ENCODE measurements at places on chromosomes 2 and 18.

GRCh38 chr2:69157441-69157840 is 144.5 kb downstream of the ANTXR1 start:
- DNase-seq, result no peak

DNA sequence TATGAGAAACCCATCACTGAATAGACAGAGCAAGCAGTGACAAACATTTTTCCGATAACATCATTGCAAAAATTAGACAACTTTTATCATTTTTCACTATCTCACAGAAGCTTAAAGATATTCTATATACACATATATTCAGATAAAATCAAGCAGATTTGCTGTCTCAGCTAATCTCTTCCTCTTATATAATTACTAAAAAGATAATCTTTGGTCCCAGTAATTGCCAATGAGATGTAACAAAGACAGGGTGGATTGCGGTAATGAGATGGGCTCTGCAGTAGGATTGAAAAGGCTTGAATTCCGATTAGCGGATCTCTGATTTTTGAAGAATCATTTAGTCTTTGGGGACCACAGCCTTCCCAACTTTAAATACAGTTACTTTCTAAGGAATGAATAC is 63.5 kb downstream of the SYT4 start:
- no peak for DNase-seq

GRCh38 chr2:100980046-100980445 is 22.0 kb upstream of the RPL31 start:
- DNase-seq, result no peak

GRCh38 chr2:111919794-111920608 is 21.6 kb downstream of the MERTK start:
- DNase-seq, result no peak

GRCh38 chr2:44136252-44136651 is 32.4 kb upstream of the PPM1B start:
- no peak for DNase-seq

- DNase-seq, result no peak
Measured at GRCh38 chr2:2564300-2565078, 233.4 kb upstream of the MYT1L start.

DNA sequence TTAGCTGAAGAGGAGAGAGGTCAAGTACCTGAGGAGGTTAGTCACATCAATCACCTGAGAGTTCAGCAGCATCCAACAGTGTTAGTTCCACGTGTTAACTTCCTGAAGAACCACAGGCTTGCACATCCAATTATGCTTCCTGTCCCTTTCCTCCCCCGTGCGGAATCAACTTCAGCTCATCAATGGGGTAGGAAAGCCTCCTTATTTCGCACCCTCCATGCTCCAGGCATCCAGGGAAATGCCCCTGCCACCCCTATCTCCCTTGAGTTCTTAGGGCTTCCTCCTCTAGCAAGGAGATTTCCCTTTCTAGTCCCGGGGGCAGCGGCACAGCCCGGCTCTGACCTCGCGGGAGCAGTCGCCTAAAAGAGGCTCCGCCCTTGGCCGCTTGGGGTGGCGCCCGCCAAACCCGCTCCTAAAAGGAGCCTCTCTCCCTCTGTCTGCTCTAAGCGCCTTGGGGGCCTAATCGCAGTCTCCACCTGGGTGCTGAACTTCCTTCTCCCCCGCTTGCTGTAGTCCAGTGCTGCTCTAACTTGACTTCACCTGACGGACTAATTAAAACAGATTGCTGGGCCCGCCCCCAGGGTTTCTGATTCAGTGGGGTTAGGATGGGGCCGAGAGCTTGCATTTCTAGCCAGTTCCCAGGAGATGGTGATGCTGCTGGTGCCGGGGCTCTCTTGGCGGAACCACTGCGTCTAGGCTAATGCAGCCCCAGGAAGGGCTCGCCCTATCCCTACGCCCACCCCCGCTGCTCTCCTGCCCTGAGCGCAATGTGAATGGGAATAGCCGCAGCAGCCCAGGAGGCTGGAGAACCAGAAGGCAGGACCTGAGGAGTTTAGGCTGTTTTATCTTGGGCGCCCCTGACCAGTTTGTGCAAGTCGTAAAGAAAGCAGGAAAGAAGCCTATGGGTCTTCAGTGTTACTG is 3.4 kb upstream of the TET3 start:
- no peak for DNase-seq

DNA sequence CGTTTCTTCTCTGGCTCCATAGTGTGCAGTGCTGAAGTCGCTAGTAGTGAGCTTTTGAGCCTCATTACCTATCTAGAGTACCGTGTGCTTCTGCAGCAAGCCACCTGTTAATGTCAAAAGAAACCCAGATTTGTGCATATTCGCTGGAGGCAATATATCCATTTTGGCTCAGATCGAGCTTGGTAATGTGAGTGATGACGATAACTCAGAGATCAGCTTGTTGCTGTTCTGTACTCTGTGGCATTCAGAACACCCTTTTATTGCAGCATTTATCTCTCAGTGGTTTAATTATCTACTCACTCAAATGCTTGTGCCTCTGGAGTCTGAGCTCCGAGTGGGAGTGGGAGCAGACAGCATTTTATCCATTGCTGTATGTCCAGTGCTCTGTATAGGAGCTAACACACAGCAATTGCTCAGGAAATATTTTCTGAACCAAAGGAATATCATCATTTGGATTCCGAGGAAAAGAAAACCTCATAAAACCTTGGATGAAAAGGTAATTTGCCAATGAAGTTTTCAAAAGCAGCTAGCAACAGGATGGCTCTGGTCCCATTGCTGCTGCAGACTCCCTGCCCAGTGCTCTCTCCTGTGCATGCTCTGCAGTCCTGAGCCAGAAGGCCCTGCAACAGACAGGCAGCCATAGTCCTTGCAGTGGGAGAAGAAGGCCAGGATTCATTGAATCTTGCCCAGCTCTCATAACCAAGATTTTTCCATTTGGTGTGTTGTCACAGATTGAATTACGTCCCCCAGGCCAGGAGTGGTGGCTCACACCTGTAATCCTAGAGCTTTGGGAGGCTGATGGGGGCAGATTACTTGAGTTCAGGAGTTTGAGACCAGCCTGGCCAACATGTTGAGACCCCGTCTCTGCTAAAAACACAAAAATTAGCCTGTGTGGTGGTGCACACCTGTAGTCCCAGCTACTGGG is 183.8 kb downstream of the MYCN start:
- DNase-seq, result no peak

- no peak for DNase-seq
Measured at GRCh38 chr2:38448692-38449410, 71.8 kb upstream of the ATL2 start.

DNA sequence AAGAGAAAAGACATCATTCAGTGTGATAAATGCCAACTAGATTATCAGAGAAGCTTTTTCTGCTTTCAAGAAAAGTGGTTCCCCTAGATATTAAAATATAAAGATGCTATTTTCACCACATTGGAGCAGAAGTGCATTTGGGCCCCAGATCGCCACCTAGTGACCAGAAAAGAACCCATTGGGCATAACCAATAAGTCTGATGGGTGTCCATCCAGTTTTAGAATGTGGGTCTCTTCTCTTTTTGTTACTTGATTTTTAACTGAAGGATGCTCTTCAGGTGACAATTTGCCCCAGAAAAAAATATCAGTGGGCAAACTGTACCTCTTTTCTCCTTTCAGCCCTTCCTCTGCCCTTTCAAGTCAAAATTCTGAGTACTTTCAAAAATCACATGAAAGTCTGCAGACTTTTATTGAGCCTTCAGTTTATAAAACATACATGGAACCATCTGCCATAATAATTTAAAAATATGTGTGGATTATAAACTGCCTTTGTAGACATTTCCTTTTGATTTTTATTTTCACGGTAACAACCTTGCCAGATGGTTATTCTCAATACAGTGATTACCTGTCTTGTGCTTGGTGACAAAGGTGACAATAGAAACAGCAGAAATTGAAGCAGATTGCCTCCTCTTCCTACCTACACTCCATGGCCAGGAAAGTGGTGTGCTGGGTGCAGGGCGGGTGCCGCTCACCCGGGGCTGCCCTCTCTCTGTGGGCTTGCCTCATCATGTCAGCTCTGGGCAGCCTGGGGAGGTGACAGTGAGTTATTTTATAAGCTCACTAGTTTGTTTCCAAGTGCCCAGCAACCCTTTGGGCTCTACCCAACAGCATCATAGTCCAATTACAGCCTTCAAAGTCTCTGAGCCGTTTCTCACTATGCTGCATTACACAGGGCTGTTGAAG is 124.5 kb downstream of the DCDC2C start:
- DNase-seq, result no peak

GRCh38 chr2:203340791-203341487 is 12.7 kb downstream of the ABI2 start:
- no peak for DNase-seq

DNA sequence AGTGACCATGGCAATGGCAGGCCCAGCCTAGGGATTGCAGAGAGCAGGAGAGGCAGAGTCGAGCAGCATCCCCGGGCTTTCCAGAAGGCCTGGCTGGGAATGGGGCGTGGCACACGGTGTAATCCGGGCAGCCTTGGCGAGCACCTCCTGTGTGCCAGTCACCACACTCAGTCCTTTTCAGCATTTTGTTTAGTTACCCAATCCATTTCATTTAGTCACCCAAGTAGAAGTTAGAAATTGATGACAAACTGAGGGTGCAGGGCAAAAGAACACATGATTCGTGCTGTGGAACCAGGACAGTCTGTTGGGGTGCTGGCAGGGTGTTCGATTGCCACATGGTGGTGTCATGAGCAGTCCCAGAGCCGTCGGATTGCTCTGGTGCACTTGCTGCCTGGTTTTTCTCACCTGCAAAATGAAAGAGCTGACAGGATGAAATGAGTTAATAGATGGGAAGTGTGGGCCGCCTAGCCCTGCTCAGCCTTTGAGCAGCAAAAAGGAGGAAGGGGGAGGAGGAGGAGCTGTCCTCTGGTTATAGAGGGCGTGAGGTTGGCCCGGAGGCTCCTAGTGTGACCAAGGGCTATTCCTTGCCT is 299.4 kb downstream of the AGAP1 start:
- no peak for DNase-seq

GRCh38 chr2:174931724-174932123 is 73.5 kb downstream of the CHN1 start:
- no peak for DNase-seq

DNA sequence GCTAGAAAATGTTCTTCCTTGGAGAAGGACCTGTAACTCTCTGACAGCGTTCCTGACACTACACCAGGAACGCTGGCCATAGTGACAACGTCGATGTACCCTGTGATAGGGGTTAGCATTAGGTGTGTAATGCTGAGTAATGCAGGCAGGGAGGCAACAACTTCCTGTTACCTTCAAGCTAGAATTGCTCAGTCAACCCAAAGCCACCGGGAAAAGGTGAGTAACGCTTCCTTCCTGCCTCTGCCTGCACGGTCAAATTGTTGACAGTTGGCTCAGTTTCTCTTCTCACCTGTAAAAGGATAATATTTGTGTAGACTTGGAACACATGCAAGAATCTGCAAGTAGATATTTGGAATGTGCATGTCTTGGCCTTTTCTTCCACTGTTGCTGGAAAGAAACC is 12.7 kb downstream of the FAM110C start:
- DNase-seq, result peak; percentile 44

GRCh38 chr2:199973703-199974102 is 18.3 kb downstream of the MAIP1 start:
- DNase-seq, result no peak

- no peak for DNase-seq
Measured at GRCh38 chr2:3294069-3294468, 83.5 kb downstream of the EIPR1 start.

DNA sequence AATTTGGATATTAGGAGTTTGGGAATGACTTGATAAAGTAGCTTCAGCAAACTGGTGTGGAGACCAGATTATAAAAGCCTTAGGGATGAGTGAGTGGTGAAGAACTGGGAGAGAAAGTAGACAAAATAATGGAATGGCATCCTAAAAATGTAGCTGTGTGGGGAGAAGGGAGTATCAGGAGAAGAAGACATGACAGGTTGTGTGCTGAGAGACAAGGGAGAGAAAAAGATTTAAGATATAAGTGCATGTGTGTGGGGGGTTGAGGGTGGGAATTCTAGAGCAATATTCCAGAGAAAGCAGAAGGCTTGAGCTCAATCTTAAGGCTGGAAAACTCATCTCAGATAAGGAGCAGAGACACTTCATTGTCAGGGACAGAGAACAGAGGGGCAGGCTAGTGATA is 159.5 kb downstream of the HNMT start:
- DNase-seq, result no peak

GRCh38 chr2:15986644-15987043 is 46.3 kb downstream of the MYCN start:
- no peak for DNase-seq

Data from activated T-cell treated with anti-CD3 and anti-CD28 coated beads for 4 hours (primary cell).